ENCODE measurements at places on chromosomes 11 and 22.
A peak's percentile ranks its signal among the peaks of the same experiment; 100 is the strongest.

GRCh38 chr22:23673826-23674690, 16.8 kb upstream of the RGL4 start:
- DNase-seq: no peak

- no peak for DNase-seq
Observed at GRCh38 chr11:3107608-3108182, 50.5 kb upstream of the CARS1 start.

DNA sequence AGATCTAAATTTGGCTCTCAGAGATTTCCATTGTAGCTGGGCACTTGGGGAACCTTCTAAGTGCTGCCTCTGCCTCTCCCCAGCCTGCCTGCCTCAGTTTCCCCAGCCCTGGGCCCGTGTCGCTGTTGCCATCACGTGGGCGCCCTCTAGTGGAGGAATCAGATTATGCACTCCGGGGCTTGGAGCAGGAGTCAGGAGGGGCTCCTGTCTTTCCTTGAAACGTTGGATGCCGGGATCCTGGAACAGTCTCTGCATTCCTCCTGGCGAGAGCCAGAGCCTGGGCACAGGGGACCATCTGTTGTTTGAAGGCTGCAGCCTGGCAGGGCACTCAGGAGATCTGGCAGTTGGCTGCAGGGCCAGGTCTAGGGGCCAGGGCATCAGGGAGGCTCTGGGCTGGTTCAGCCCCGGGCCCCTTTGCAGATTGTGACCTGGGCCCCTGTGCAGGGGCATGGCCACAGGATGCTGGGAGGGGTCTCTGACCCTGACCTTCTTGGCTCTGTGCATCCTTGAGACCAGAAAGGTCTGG, 71.6 kb downstream of the LRP5 start:
- no peak for DNase-seq

- DNase-seq: peak; percentile 61
Observed at GRCh38 chr11:64263021-64263946, 12.0 kb downstream of the PLCB3 start.

GRCh38 chr11:69533296-69534165, 52.1 kb downstream of the LINC01488 start:
- DNase-seq: no peak

- no peak for DNase-seq
Observed at GRCh38 chr11:11946180-11946579, 62.2 kb downstream of the DKK3 start.

DNA sequence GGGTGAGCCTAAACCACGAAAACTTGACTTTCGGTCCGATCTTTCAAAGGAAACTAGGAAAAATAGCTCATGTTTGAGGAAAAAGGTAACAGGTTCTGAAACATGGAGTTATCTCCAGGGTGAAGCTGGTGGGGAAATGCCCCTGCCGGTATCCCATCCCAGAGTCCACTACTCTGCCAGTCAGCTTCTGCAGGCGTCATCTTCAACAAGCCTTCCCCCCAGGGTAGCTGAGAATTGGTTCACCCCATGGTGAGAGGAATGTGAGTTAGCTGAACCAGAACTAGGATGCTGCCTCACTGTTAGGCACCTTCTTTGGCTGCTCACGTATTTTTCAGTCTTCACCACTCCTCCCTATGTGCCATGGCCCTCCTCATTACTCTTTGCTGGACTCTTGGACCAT, 1.1 kb downstream of the GVQW3 start:
- no peak for DNase-seq

DNA sequence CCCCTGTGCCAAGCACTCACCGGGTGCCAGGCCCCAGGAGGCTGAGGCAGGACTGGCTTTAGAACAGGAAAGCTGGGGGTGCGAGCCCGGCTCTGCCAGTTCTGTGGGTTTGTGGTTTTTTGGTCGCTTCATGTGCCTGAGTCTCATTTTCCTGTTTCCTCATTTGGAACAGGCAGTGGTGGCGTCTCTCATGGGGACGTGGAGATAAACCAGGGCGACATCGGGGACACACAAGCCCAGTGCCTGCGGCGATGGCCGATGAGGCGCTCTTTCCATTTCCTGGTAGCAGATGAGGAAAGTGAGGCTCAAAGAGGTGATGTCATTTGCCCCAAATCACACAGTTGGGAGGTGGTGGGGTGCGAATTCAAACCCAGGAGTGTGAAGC, 20.8 kb upstream of the CHKA start:
- no peak for DNase-seq

DNA sequence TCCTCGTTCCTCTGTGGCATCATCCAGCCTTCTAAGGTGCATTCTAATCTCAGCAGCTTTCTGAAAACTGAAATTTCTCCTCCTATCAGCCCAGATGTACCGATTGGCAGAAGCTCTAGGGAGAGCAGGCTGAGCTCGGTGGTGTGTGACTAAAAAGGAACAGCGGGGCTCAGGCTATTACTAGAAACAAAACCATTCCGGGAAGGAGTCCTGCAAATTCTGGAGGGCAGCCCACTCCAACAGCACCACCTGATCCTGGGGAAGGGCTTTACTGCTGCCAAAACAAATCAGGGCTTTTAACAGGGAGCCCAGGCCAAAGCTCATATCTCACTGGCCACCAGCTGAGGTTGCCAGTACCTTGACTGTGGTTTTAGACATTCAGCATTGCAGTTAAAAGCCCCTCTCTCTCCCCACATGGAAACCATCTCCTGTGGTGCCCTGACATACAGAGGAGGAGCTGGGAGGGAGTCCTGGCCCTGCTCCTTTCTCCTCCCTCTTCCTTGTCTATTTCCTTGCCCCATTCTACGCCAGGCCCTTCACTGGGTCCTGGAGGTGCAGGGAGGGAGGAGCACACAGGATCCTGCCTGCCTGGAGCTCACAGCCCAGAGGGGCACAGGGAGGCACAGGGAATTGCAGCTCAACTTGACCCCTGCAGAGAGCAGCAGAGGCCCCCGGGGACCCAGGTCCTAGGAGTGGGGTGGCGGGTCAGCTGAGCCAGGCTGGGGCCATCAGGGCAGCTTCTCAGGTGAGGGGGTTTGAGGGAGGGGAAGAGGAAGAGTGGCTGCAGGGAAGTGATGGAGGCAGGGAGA, 889 bp downstream of the PLAAT4 start:
- DNase-seq: no peak

GRCh38 chr11:129374993-129375750, 476 bp upstream of the BARX2 start:
- peak; percentile 37 for DNase-seq

- no peak for DNase-seq
Observed at GRCh38 chr11:43555816-43556611, 124.5 kb upstream of the HSD17B12 start.

DNA sequence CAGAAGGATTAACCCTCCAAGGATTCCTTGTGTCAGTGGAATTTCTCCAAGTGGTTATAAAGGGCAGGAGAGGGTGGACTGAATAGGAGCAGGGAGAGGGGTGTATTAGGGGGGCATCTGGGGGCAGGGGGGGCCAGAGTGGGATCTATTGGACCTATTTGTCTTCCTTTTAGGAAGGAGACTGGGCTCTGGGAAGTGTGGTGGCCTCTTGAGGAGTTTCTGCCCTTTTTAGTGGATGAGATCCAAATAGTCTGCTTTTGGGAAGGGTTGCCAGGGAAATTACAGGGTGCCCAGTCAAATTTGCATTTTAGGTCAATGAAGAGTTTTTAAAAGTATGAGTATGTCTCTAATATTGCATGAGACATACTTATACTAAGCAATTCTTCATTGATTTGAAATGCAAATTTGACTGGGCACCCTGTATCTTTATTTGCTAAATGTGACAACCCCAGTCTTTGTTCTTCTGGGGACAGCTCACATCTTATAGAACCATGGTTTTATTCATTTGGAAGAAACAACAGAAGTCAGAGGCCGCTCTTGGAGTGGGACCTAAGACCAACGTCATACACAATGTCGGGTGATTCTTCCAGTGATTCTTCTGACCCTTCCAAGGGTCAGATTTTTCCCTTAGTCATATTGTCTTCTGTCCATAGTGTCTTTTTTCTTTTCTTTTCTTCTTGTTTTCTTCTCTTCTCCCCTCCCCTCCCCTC, 429 bp upstream of the SLC22A6 start:
- DNase-seq: no peak

DNA sequence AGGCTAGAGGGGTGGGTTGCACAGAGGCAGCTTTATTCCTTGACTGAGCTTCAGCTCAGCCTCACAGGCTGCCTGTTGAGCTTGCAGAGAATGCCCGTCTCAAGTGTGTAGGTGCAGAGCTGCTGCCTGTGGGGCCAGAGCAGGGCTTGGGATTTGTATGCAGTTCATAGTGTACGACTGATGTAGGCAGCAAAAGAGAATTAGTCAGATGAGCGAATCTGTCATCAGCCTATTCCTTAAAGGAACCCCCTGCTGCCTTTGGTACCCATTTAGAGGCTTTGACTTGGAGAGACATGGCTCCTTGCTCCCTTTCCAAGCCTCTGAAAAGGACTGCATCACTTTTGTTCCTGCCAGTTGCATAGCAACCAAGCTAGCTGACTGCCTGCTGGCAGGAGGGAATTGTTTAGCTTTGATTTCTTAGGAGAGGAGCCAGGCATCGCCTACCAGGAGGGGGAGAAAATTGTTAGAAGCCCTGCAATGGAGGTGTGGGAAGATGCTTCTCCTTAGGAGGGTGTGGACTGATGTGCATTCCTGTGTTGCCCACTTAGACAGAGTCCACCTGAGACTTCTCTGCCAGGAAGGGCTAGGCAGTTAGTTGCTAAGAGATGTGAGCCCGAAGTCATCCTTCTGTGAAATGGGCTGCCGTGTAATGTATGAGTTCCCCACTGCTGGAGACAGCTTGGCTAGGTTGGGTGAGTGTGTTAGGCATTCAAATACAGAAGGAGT, 10.9 kb downstream of the ACO2 start:
- DNase-seq: no peak

- DNase-seq: no peak
Observed at GRCh38 chr11:12961615-12962014, 47.5 kb upstream of the RASSF10 start.

DNA sequence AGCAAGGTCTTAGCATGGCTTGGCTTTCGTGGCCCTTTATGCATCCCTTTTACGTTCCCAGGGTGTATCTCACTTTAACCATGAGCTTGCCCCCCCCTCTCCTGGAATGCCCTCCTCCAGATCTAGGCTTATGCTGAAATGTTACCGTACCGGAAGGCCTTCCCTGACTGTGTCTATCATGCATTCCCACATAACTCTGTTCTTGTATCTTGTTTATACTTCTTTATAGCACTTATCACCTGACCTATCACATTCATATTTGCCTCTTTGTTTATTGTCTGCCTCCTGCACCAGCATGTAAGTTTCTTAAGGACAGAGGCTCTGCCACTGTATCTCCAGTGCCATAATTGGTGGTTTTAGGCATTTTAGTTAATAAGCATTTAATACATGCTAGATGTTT, 38.9 kb downstream of the PPFIBP2 start:
- no peak for DNase-seq

DNA sequence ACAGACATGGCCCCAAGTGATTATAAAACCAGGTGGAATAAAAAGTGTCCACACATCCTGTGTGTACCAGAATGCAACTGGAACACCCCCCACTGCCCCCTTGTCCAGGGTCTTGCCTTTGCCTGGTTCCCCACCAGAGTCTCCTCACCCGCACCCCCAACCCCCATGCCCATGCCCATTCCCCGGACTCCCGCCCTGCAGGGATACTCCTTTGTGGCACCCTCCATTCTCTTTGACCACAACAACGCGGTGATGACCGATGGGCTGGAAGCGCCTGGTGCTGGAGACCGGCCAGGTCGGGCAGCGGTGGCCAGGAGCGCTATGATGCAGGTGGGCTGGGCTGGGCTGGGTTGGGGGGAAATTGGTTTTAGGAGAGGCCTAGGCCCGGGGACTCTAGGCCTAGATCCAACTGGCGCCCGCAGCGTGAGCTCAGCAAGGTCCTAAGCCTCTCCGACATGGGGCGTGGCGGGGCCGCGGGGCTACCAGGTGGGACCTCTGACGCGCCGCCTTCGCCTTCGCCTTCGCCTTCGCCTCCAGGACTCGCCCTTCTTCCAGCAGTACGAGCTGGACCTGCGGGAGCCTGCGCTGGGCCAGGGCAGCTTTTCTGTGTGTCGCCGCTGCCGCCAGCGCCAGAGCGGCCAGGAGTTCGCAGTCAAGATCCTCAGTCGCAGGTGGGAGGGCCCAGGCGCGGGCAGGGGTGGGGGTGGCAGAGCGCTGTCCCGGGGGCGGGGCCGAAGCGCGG, 9.1 kb downstream of the RPS6KA4 start:
- no peak for DNase-seq

- DNase-seq: no peak
Observed at GRCh38 chr11:900545-900944, 10.1 kb downstream of the CHID1 start.

- no peak for DNase-seq
Observed at GRCh38 chr22:19395276-19395675, 36.3 kb downstream of the HIRA start.

- no peak for DNase-seq
Observed at GRCh38 chr11:86673872-86674750, 1.7 kb upstream of the ME3 start.

- no peak for DNase-seq
Observed at GRCh38 chr22:43438666-43439347, 27.0 kb downstream of the MPPED1 start.

DNA sequence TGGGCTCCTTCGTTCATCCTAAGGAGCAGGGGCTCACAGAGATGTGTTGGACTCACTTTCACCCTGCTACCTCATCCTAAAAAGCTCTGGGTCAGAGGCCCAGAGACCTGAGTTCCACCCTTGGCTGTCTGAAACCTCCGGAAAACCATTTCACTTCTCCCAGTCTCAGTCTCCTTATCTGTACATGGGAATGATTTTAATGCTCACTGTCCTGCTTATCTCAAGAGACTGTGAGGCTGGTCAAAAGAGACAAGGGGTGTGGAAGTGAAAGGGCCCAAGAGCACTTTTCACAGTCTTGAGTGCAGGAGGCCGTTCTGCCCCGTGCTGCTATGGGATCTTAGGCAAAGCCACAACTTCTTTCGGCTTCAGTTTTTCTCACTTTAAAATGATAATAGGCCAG, 13.2 kb upstream of the NPAS4 start:
- no peak for DNase-seq

GRCh38 chr11:2122222-2122906, 16.8 kb downstream of the IGF2 start:
- peak; percentile 61 for DNase-seq

GRCh38 chr11:79174045-79175008, 266.5 kb downstream of the TENM4 start:
- no peak for DNase-seq

DNA sequence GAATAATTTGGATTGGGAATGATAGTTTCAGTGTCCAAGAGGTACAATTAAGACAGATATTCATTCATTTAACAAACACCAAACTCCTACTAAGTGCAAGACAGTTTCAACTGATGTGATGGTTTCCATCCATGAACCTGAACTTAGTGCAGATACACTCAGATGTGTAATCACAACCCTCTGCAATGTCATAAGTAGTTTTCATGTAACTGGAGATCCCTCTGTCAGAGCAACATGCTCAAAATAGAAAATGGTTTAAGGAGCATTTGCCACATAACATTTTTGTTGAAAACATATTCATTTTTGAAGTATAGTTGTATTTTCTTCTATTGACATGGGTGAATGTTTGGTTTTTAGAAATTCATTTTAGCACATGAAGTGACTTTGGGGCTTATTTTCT, 16.5 kb upstream of the PKNOX2 start:
- DNase-seq: no peak
